Stimulated activated CD4-positive, alpha-beta T cell treated with anti-CD3 and anti-CD28 coated beads, Interleukin-15, amount 100 ng/mL, for 1 hour (primary cell): ENCODE measurements at places on chromosomes 3 and 15.

GRCh38 chr3:62214850-62215249 lies 158.5 kb downstream of the FEZF2 start:
- DNase-seq = no peak

DNA sequence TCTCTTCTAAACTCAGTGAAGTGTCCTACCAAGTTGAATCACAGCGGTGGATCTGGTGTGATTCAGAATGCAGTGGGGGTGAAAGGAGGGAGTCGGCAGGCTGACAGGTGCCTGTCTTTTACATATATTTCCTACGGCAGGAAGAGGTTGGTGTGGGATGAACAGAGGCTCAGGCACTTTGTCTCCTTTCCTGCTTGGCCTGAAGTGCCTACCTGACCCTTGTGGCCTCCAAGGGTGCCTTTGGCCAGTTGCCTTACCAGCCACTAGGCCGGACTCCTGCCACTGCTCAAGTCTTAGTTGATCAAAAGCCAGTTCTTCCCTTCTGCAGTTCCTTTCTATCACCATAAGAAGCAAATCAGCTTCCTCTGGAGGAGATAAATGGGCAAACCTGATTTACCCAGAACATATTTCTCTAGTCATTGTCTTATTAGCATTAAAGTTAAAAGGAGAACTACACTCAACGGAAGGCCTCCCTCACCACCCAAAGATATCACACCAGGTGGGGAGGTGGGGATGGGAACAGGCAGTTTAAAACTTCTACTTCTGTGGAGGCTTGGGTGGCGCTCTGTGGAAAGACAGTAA lies 52.1 kb downstream of the CRTC3 start:
- no peak for DNase-seq

DNA sequence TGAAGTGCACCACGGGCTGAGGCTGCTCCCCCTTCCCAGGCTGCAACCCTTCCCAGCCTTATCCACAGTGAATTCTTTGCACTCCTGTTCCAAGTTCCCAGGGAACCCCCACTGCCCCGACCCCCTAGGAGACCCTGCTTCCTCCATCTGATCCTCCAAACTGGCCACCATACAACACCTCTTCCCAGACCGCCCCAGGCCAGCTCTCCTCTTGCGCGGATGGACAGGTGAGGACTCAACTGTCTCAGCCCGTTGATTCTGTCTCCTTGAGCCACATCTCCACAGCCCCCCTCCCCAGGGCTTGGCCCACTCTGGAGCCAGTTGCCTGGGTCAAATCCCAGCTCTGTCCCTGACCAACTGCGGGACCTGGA lies 21.7 kb downstream of the GRIP2 start:
- DNase-seq = no peak

DNA sequence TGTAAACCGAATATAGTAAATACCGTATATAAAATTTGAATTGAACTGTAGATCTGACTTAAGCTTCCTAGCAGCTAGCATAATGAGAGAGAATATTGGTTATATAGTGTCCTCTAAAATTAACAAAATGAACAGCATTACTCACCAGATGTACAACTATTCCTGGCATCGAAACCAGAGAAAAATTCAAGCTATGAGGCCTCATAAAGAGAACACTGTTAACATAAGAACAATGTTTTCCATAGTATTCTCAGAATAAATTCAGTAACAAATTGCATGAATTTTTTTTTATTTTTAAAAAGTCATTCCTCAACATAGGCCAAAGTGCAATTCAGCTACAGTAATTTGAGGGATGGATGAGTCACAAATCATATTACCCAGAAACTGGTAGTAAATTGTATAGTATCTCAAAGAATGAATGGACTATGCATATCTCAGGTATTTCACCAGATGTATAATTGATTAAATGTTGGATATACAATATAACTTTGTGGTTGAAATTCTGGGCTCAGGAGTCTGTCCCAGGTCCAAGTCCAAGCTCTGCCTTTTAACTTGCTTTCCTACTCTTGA lies 5.0 kb downstream of the TMEM207 start:
- DNase-seq = no peak

DNA sequence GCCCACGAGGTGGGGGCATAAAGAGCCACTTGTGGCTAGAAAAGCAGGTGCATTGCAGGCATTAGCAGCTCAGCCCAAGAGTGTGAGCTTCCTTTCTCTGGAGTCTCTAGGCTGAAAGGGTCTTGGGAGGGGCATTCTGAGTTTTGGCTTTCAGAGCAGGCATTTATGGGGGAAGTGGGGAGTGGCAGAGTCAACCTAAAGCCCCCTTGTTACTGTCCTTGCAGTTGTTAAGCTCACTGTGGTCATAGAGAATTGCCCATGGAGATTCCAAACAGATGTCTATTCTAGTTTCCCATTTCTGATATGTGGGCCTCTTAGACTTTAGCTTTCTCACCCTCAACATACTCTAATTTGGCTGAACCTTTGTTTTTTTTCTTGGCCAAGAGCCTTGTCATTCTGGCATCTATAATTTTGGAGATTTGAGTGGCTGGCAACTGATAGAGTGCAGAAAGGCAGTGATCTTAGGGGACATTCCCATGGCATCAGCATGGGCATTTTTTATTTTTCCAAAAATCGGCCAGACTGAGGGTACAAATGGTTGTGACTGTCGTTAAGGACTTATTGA lies 217.9 kb downstream of the THSD4 start:
- no peak for DNase-seq

DNA sequence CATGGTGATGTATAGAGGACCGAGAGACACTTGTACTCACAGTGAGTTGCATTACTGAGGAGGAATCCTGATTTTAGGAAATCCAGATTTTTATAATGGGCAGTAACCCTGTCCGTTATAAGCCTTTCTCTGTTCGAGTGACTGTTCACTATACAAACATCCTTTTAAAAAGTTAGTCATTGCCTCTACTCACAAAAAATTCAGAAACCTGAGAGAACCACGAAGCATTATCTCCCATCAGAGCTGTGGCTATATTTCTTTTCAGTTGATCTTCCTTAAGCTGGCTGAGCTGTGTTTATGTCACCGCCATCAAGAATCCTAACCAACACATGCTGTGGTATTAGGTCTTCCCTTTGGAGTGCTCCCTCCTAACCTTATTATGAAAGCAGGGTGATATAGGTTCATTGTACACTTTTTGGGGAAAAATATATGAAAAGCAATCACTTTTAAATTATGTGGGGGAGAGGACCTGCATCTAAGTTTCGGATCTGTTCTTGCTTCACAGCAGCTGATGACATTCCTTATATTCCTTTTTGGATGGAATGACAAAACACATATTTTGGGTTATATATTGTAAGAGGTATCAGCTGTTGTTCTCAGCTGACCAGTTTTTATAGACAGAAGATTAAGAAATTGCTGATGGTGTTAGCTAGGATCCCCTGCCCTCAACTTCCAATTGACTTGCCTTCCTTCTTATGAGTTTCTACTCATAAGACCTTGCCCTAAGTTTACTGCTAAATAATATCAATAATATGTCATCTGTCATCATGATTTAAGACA lies 465.9 kb upstream of the RASGRP1 start:
- DNase-seq = no peak

GRCh38 chr15:89836267-89837133 lies 21.8 kb upstream of the ANPEP start:
- no peak for DNase-seq

DNA sequence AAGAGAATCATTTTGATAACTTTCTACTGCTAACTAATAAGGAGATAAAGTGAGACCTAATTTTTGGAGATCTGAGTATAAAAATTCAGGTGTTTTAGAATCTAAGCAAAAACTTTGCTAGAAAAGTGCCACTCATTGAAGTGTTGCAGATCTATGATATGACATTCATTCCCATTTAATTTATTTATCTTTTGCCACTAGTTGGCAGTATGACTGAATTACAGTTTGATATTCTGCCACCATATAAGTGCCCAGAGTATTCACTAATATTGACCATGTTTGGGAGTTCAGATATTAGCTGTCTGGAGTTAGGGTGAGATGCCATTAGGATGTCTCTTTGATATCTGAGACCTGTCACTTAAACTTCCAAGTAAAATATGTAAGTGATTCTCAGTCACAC lies 251.3 kb upstream of the GBE1 start:
- DNase-seq = no peak

DNA sequence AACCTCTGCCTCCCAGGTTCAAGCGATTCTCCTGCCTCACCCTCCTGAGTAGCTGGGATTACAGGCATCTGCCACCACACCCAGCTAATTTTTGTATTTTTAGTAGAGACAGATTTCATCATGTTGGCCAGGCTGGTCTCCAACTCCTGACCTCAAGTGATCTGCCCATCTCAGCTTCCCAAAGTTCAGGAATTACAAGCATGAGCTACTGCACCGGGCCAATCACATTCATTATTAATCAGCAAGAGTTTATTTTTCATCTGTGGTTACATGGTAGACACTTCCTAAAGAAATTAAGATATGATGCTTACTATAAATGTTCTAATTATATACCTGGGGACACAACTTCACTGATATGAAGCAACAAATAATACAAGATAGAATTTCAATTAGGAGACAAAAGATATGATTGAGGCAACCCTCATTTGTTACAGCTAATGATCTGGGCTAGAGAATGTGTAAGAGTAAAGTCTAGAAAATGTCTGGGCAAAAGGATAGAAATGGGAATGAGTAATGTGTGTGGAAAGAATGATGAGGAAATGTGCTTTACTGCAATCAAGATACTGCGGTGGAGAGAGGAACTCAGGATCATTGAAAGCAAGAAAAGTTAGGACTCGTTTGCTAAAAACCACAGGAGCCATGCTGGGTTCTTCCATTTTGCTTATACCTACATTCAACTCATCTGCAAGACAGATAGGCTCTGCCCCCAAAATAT lies 366.8 kb downstream of the ZIC1 start:
- DNase-seq = no peak

DNA sequence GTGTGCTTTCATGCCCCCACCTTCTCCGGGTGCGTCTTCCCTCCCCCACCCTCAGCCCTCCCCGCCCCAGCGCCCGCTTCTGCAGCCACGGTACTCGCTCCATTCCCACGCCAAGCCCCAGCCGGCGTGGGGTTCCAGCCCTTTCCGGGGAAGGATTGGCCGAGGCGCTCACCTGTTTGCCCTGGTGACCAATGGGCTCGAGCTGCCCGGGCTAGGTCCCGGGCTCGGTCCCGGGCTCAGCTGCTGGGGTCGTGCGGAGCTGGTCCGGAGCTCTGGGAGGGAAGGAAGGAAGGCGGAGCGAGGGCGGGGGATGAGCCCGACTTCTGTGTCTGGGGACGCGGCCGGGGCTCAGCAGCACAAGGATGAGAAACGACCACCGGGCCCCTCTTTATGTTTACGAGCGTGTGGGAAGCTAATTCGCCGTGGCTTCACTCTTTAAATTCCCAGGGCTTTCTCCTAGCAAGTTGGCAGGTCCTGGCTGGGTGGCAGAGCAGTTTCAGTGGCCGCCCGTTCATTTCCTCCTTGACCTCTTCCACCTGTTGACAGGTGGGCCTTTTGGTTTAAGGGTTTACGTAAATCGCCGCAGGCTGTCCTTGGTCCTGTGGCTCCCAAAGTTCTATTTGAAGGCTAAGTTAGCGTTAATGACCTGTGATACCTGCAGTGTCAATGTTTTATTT lies at the start of gene IGSF10:
TSS of gene IGSF10 (minus strand) at position 288 of the 677 bp plus-strand sequence. CDS start 2,352 bp downstream, outside the sequence.
- no peak for DNase-seq

DNA sequence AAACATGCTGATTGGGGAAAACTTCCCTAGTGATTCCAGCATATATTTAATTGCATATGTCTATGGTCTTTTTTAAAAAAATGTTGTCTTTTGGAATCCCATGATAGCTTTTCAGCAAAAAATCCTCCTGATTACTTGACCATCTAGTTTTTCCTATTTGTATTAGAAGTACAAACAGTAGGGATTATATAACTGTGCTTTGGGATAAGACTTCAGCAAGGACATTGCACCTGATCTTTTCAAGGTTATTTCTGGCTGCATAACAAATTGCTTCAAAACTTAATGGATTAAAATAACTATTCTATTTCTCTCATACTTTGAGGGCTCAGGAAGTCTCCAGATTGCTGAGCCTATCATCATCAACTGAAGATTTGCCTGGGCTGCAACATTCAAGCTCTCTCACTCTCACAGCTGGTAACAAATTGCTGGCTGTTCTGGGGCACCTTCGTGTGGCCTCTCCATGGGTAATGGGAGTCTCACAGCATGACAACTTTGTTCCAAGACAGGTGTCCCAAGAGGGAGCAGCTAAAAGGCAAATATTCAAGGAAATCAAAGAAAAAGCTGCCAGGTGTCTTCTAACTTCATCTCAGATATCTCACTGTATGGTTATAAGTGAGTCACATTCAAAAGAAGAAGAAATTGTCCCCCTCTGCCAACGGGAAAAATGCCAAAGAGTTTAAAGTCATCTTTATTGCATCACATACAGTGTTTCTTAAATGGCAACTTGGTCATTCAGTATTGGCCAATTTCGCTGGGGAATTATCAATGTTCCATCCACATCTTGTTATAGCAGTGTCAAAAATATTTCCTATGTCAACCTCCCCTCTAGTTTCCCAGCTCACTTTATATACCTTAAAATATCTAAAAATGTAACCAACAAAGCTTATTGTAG lies 644.5 kb upstream of the GRM7 start:
- DNase-seq = no peak

- DNase-seq = no peak
These were observed 172.2 kb upstream of the PFN2 start for GRCh38 chr3:150142936-150143335.

DNA sequence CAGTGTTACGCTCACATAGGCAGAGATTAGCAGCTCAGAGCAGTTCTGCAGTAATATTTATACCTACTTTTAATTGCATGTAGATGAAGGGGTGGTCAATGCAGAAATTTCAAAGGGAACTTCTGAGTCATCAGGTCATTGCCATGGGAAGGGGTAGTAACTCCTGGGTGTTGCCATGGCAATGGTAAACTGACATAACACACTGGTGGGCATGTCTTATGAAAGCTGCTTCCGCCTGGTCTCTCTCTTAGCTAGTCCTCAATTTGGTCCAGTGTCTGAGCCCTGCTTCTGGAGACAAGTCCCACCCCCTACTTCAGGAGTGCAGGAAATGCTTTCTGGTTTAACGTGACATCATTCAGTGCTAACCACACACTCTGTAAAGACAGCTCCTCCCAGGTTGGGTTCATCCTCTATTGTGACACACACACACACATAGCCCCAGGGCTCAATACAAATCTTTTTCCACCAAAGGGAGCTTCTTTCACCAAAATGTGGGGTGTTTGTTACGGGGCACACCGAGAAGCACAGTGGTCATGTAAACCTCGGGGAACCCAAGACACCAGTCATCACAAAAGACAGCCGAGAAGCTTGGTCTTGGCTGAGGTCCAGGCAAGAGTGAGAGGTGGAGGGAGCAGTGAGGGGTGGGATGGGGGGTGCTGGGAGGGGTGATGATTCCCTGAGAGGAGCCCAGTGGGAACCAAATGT lies 74.5 kb downstream of the TLE3 start:
- peak; percentile 21 for DNase-seq

- no peak for DNase-seq
These were observed 45.0 kb downstream of the RFTN1 start for GRCh38 chr3:16468336-16469098.
